ENCODE measurements at places on chromosomes 7 and 10.
A peak's percentile ranks its signal among the peaks of the same experiment; 100 is the strongest.

DNA sequence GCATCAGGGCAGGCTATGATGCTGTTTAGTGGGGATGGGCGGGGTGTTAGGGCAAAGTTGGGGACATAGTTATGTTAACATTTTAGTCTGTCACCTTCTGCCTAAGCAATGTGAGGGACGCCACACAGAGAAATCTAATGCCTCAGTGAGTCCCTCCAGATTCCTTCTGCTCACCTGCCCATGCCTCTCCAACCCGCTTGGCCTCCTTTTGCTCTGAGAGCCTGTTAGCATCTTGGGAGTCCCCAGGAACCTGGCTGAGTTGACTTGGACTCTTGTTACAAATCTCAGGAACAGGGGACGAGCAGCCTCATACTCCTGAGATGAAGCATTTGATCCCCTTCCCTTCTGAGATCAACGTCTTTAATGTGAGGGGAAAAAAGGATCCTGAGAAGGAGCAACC is 336.8 kb downstream of the CCSER2 start:
- DNase-seq = no peak

DNA sequence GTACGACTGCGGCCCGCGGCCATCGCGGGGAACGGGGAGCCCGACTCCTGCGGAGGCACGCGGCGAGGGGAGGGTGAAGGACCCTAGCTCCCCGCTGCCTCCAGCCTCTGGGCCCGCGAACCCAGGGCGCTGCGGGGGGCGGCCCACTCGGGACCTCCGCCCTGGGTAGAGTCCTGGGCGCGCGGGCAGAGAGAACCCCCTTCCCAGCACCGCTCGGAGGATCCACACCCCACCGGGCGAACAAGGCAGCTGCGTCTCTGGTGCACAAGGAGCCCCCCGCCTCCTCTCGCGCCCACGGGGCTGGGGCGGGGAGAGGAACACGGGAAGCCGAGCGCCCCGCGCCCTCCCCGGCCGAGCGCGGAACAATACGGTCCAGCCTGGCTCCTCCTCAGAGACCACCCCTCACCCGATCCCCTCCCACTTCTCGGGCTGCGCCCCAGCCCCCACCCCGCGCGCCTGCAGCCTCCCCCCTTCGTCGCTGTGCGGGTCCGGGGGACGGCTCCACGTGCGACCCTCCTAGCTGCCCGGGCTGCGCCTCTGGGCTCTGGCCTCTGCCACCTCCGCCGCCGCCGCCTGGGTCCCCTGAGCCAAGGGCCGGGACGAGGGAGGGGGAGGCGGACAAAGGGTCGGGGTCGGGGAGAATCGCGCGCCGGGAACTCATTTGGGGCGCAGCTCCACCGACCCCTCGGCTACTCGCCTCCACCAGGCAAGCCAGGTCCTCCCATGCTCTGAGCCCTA is at the start of gene WDR86:
TSS of gene WDR86 (minus strand) at position 372 of the 738 bp plus-strand sequence. CDS start 449 bp downstream, outside the sequence.
- no peak for DNase-seq

- DNase-seq = no peak
Measured at GRCh38 chr10:16626697-16627096, 105.0 kb upstream of the C1QL3 start.

DNA sequence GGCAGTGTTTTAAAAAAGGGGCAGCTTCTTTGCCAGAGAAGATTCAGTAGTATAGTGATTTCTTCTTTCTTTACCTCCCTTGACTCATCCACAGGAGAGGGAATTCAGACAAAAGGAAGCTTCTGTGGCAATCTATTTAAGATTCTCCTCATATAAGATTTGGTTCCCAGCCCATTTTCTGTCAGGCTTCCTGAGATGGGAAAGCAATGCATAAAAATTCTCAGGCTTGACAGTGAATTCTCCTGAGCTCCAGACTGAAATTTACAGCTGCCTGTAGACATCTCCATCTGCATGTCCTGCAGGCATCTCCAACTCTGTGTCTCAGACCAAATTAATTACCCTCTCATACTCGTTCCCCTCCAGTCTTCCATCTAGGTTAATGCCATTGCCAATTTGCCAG is 72.8 kb downstream of the TSPAN12 start:
- no peak for DNase-seq

DNA sequence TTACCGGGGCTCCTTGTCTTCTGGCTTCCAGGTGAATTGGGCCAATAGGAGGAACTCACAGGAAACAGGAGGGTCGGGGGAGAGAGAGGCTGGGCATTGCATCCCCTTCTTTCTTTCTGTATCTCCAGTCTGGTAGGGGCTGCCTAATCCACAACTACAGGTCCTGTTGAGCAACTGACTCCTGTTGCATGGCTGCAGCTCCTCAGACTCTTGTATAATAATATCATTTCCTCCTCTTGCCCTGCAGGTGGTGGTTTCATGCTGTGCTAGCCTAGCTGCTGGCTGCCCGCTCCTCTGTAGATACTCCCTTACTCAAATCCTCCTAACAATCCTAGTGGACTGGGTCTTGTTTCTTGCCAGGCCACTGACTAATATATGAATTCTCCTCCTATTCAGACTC is 276.5 kb upstream of the SMIM30 start:
- no peak for DNase-seq

GRCh38 chr10:110901954-110902819 is 16.8 kb downstream of the BBIP1 start:
- DNase-seq = peak; percentile 53

DNA sequence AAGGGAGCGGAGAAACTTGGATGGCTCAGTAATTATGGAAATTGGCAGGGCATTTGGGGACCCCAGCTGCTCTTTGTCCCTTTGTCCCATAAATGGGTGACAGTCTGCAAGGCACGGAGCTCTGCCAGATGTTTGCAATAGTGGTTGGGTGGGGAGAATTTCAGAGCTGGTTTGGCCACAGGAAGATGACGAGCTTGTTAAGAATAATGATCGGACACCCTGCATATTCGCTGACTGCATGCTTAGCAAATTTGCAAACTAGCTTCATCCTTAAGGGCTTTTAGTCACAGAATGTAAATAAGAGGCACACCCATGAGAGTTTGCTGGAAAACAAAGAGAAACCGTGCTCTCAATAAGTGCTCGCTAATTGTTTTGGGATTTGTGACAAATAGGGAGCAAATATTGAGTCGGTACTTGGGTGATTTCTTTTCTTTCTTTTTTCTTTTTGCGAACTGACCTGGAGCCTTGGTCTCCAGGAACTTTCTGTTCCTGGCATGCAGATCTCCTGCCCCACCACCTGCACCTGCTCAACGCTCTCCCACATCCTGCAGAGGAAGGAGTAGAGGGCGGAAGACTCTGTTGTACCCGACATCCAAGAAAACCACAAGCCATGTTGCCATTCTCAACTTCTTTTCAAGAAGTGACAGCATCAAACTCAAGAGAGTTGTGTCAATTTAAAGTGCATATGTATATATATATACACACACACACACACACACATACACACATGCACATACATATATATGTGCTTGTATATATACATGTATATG is 238.9 kb downstream of the CAMK1D start:
- peak; percentile 16 for DNase-seq

DNA sequence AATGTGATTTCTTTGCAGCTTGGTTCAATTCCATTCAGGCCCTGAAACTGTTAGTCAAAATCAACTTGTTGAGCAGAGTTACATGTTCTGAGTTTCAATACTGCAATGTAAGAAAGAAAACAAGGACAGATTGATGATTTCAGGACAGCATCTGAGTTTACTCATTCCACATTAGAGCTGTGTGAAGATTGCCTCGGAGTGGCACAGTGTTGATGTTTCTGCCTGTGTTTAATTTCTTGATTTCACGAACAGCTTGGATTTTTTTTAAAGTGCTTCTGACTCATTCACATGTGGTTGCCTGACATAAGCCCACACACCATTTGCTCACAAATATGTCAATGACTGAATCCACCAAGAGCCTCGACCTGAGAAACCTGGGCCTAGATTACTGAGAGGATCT is 101.2 kb upstream of the PARD3 start:
- DNase-seq = no peak

- no peak for DNase-seq
Measured at GRCh38 chr7:113636727-113637421, 281.9 kb downstream of the PPP1R3A start.

GRCh38 chr7:78018641-78019446 is 220.3 kb downstream of the PHTF2 start:
- peak; percentile 26 for DNase-seq

GRCh38 chr10:114284346-114285071 is 45.5 kb downstream of the VWA2 start:
- DNase-seq = no peak

DNA sequence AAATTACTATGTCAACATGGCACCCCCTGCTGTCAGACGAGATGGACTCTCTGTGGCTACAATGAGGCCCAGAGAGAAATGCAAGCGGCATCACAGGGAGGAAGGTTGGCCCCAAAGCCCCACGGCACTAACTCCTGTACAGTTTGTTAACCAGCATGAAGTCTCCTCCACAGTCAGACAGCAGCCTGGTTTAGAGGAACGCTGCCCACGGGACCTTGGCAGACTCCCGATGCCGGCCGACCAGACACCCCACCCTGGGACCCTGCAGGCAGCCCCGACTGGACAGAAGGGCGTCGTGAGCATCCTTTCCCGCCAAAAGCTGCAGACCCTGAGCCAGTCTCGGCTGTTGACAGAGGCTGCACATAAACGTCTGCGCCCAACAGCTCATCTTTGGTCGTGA is 158.8 kb downstream of the DIP2C start:
- DNase-seq = no peak

DNA sequence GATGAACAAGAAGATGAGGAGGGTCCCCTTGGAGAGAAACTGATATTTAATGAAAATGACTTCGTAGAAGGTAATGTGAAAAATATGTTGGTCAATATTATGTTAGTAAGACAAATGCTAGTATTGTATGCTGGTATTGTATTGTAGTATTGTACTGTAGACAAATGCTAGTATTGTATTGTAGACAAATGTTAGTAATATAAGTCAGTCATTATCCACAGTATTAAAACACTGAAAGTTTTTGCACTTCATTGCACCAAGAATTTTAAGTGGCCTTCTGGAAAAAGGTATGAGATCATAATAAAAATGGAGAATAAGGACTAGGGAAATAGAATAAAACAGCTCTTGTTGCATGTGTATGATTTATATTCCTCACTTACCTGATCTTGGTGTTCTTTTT is 17.5 kb downstream of the CSGALNACT2 start:
- DNase-seq = no peak

DNA sequence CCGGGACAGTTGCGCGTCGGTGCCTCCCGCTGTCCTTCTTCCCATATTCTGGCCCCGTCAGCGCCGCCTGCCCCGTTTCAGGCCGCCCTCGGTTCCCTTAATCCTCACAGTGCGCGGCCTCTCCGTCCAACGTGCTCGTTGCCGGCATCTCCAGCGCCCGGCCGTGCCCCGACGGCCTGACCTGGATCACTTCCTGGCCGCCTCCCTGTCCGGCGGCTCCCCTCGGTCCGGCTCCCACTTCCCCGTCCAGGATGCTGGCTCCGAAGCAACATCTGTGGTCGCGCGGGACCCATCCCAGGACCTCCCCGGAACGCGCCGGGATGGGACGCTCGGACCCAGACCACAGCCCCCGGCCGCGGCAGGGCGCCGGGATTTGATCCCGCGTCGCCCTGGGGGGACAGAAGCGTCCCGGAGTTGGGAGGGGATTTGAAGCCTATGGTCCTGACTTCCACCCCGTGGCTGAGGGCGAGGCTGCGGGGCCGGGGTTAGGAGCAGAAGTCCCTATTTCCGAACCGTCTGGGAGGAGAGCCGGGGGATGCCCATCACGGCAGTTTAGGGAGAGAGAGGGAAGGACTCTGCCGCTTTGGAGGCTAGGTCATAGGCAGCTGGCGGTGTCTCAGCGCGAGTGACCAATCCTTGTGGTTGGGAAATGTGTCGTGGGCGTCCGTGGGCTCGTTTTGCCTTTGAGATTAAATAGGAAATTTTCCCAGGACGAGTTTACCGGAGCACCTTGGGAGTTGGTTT is 53.8 kb downstream of the KCTD7 start:
- DNase-seq = peak; percentile 12

GRCh38 chr7:28316489-28316888 is 95.8 kb upstream of the CREB5 start:
- no peak for DNase-seq

DNA sequence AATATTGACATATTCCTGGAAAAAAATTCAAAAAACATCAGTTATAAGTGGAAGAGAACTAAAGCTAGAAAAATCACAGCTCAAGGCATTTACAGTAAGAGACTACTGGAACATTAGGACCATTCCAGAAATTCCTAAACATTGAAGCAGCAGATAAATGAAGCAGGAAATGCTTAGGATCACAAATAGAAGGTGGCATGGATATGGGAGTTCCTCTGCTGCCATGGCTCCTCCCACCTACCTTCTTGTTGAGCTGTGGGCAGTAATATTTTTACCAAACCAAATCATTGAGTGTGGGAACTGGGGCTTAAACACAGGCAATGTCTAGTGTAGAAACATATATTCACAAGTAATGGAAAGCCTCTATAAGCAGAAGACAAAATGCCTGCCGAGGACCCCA is 292.8 kb downstream of the ANKRD7 start:
- DNase-seq = no peak

DNA sequence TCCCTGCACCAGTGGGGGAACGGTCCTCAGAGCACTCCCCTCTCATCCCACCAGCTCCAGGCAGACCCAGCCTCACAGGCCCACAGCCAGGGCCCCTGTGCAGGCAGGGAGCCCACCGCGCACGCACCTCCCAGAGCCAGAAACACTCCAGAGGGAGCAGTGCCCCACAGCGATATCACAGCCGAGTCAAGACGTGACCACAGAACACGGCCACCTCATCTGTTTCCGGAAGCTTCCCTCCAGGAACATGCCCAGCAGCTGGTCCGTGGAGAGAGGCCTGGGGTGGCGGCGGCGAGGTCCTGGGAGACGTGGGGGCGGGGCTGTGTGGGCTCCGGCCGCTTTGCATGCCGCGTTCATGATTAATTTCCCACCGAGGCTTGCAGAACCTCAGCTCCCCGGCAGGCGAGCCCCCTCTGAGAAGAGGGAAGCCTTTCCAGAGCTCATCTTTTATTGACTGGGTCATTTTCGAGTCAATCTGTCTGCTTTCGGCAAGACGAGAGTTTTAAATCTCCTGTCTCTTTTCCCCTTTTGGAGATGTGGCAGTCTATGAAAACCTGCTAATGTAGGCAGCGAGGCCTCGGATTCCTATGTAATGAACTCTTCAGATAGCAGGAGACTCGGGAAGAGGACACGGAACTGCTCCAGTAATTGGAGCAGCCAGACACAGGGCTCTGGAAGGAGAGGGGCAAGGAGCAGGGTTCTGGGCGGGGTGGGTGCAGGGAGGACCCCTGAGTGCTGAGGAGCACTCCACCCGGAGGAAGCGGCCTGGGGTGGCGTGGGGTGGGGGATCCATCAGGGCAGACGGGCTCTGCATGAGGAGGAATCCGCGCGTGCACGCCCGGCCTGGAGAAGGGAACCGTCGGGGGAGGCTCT is 242.8 kb downstream of the ELFN1 start:
- DNase-seq = no peak

Data from stimulated activated CD4-positive, alpha-beta T cell treated with anti-CD3 and anti-CD28 coated beads, Interleukin-15, amount 100 ng/mL, for 24 hours (primary cell).